ENCODE measurements at places on chromosomes 4 and X.

GRCh38 chrX:15750611-15751154, 12.6 kb downstream of the CA5B start:
- peak; percentile 29 for DNase-seq

DNA sequence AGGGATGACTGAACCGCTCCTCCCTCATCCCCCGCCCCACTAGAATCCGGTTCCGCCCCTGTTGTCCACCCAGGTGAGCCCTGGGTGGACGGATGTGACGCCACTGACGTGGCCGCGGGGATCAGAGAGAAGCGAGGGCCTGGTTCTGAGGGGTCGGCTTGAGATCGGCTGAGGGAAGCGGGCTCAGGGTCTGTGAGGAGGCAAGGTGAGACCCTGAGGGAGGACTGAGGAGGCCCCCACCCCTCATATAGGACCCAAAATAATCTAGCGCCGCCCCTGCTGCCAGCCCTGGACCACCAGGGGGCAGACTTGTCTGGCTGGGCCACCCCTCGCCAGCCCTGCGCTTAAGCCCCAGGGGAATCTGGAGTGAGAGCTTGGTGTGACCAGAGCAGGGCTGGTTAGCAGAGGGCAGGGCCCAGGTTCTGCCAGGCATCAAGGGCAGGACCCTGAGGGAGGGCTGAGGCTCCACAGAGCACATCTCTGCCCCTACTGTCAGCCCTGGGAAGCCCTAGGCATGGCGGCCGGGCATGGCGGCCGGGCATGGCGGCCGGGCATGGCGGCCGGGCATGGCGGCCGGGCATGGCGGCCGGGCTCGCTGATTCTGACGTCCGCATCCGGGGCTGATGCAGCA, at the start of gene MAGEA8:
Gene MAGEA8, plus strand, starts transcription at position 103 of the 631 bp plus-strand sequence. CDS start 3,090 bp downstream, outside the sequence.
- peak; percentile 52 for DNase-seq

- no peak for DNase-seq
Measured at GRCh38 chr4:111879539-111879938, 265.7 kb upstream of the FAM241A start.

DNA sequence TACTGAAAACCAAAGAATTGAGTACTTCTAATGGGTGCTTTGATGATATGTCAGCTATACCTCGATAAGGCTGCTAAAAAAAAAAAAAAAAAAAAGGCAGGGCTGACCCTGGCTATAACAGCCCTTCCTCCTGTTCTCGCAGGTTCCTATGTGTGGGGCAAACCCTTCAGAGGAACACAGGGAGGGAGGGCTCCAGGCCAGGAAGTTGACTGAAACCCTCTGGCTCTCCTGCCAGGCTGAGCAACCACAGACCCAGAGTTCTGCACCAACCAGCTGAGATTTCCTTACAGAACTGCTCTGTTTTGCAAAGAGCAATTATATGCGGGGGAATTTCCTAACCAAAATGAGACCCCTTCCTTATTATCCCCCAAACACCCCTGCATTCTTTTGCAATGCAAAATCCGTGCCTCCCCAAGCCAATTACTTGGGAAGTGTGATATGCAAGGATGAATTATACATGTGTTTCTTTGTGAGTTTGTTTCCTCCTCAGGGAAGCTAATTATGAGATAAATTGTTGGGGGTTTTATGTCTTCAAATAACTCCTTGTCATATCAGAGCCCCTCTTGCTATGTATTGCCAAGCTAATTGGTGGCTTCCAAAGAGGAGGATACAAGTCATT, 45.6 kb downstream of the PDHA1 start:
- no peak for DNase-seq

DNA sequence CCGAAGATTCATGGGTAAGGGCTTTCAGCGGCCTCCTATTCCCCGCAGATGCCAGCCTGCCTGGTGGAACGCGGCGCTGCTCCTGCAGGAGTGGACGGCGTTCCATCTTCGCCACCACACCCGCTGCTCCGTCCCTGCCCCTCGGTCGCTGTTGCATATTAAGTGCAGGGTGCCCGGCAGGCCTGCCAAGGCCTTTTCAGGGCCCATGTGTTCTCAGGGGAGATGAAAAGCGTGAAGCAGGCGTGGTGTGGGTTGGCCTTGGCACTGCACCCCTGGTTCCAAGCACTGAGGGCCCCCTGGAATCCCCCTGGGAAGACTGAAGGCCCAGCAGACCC, 52.0 kb downstream of the SORCS2 start:
- no peak for DNase-seq

GRCh38 chrX:115350711-115351381, 61.3 kb downstream of the LUZP4 start:
- DNase-seq: no peak

DNA sequence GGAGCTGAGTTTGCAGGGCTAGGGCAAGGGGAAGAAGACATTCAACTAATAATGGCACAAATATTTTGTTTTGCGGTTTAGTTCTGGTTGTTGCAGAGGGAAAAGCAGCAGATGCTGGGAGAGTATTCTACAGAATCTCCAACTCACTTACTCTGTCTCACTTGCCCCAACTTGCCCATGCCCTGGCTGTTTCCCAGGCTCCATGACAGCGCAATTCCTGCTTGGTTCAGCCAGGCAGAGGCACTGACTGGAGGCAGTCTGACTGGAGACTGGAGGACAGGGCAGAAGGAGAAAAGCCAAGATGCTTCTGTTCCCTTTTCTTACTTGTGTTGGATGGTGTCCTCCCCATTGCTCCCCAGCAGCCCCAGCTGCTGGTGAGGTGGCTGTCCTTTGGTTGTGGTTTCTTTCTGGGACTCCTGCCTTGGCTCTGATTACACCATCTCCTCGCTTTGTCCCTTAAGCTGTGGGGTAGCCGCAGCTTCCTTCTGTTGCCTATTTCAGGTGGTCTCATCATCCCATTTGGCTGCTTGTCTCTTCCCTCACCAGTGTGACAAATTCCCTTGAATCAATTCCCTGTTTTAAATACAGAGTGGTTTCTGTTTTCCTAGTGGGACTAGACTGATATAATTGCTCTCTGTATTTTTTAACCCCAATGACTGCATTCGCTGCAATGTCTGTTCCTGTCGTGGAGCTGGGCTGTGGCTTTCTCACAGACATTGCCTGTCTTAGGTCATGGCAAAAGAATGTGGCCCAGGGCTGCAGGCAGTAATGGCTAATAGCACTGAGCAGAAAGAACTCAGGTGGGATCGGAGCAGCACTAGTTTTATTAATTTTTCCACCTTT, 24.2 kb upstream of the RASL11B start:
- no peak for DNase-seq

DNA sequence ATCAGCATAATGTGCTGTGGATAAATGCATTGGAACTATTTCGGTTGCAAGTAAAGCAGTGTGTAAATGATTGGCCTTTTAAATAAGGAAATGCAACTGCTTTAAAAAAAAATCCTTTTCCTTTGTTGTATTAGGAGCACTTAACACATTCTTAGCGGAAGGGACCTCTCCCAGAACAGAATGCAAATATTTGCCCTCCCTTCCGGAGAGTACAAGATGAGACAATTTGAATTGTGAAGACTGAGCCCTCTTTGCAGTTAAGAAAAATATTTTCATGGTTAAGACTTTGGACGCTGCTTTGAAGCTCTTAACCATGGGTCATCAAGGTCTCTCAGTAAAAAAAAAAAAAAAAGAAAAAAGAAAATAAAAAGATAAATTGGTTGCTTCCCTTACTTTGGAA, 9.5 kb upstream of the NOX1 start:
- DNase-seq: no peak

- DNase-seq: no peak
Measured at GRCh38 chr4:136861091-136861490, 671.2 kb downstream of the PCDH18 start.

- DNase-seq: no peak
Measured at GRCh38 chrX:29531336-29531735, 684.0 kb upstream of the MAGEB2 start.

DNA sequence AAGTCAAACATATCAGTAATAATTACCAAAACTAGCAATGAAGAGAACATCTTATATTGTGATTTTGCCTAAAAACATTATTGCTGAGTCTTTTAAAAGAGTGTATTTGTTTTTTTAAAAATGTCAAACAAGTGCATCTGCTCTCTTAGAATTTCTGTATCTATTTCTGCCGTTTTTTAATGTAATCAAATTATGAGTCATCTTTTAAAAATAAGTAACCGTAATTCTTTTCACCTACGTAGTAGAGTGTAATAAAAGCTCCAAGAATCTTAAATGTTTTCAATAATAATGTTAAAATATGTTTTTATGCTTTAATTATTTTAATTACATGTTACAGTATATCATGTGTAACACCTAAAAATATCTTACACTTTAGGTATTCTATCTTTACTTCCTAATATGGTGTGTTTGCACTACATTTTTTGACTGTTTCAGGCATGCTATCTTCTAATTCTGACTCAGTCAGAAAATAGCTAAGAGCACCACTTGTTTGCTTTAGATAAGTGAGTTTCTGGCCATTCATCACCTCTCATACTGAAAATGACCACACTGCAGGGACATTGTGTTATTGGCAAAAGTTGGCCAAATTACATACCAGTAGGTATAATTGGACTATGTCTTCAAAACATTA, 368.5 kb downstream of the PCDH7 start:
- DNase-seq: no peak

DNA sequence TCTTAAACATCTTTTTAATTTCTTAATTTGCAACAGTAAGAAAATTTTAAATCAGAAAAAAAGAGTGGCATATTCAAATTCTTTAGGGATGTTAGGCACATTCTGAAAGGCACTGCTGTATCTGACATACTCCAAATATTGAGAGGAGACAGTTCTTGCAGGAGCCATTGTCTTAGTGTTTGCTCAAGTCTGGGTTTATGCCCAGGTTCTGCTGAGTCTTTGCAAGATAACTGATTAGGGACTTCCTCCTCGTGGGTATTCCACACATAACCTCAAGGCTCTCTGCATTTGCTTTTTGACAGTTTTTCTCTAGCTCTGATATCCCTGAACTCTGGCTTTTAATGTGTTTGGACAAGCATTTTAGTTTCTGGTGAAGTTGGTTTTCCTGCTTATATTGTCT, 52.6 kb downstream of the RPS3A start:
- DNase-seq: no peak

DNA sequence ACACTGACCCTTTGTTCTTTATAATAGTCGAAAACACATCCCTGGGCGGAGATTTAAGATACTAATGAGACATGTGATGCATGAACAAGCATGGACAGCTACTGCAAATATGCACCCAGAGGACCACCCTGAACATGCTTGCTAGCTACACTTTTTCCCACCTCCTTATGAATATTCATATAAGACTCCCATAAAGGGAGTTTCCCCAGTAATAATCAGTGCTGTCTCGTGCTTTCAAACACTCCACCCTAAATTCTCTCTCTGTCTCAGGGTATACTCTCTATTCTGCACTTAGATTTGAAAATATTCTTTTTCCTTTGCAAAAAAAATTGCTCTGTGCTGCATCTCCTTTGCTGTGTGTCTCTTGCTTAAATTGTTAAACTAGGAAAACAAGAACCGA, 64.4 kb upstream of the CT45A1 start:
- DNase-seq: no peak

DNA sequence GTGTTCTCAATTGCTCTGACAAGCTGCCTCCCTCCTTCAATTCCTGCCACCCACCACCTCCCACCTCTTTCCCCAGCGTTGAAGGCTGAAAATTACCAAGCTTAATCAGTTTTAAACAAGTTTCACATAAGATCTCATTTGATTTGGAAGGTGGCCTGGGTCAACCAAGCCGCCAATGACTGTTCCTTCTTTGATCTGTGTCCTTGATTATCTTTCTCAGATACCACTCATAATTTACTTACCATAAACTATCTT, 211.4 kb downstream of the SLIT2 start:
- no peak for DNase-seq
